ENCODE measurements at places on chromosomes 16 and 17.

GRCh38 chr16:30185683-30186421, 2.5 kb downstream of the CORO1A start:
- peak; percentile 30 for DNase-seq

GRCh38 chr17:5133311-5133710, 17.5 kb downstream of the USP6 start:
- DNase-seq: peak; percentile 16

- DNase-seq: no peak
Measured at GRCh38 chr16:85078226-85078625, 34.0 kb downstream of the CIBAR2 start.

DNA sequence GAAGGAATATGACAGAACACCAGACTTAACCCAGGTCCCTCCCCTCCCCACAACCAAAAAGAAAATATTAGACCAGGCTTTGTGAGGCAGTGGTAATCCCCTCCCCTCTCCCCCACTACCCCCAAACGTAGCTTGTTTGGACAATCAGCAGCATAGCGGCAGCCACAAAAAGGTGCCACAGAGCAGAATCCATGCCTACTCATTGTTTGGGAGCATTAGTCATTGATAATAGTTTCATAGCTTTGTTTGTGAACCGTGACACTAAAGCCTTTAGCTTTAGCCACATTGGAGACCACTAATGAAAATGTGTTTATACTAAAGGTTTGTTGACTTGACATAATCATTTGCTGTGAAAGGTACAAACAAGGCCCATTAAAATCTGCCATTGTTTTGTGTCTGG, 65.1 kb downstream of the NUP93 start:
- no peak for DNase-seq

GRCh38 chr16:19853132-19853741, 31.4 kb downstream of the GPRC5B start:
- DNase-seq: no peak

- DNase-seq: no peak
Measured at GRCh38 chr17:76391200-76391715, 6.8 kb downstream of the SPHK1 start.

- no peak for DNase-seq
Measured at GRCh38 chr17:82041144-82041814, 3.8 kb upstream of the DCXR start.

DNA sequence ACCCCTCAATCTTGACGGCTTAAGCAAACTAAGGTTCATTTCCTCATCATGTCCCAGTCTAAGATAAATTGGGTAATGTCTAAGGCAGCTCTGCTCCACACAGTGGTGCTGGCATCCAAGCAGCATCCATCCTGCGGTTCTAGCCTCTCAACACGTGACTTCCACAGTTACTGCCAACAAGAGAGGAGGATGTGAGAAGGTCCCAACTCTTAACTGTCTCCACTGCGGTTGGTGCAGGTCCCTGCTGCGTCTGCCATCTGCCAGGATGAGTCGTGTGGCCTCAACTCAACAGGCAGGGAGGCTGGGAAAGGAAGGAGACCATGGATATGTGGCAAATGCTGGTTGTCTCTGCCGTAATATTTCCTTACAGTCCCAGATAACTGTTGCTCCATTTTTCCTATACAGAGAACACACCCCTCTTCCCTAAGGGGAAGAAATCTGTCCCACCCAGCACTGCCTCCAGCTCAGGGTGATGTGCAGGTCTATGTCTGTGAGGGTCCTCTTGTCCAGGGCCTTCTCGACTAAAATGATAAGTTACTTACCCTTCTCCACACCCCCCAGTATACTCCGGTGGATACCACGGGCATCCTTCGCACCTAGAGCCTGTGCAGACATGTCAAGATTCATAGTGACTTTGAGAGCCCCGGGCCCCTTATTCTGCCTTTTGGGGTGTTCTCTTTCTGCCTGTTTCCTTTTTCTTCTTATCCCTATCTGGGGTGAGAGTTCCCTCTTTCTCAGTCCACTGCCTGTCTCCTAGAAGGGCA, 64.7 kb downstream of the KCNJ18 start:
- no peak for DNase-seq

- DNase-seq: no peak
Measured at GRCh38 chr17:13743906-13744305, 142.2 kb upstream of the HS3ST3A1 start.

- peak; percentile 49 for DNase-seq
Measured at GRCh38 chr17:3594051-3594800, 15.0 kb downstream of the TRPV1 start.

DNA sequence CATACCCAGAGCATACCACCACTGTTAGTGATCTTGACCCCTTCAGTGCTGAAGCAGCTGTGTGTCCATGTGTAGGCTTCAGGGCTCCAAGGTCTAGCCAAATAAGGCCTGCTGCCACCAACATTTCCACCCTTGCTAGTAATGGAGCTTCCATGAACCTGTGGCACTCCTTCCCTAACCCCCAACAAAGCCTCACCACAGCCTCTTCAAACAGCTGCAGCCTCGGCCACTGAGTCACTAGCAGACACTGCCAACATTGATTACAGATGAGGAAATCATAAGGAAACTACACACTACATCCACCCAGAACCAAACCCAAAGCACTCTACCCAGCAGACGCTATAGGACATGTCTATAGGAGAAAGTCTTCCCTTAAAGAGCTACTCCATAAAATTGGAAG, 610.7 kb downstream of the KCNJ2 start:
- DNase-seq: no peak

DNA sequence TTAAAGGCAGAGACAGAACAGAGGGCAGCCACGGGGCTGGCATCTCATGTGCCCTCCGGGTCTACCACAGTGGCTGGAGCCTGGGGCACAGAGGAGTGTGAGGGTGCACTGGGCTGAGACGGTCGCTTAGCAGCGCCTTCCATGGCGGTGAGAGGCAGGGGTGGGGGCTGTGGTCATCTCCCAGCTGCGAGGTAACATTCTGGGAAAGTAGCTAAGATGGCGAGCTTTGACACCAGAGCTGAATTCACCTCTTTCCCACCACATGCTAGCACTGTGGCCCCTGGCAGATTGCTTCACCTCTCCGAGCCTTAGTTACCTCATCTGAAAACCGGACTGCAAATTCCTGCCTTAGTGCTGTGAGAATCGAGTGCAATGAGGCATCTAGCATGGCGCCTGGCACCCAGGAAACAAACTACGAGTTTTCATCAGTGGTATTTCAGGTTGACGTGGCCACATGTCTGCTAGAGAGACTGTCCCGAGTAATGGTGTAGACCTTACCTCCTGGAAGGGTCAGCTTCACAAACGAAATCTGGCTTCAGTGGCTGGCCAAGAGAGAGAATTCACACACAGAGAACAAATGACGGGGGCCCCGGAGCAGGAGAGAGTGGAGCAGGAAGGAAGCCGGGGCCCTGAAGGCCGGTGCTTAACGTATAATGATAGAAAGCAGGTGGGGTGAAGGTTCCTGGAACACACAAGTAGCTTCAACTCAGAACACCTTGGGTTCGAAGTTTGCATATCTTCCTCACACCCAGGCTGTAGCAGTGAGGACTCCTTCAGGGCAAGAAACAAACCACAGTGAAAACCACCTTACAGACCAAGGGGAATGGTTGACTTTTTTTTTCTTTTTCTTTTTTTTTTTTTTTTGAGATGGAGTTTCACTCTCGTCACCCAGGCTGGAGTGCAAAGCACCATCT, 63.9 kb upstream of the RPH3AL start:
- DNase-seq: no peak

- DNase-seq: peak; percentile 33
Measured at GRCh38 chr17:61406971-61407911, 7.6 kb downstream of the TBX2 start.

DNA sequence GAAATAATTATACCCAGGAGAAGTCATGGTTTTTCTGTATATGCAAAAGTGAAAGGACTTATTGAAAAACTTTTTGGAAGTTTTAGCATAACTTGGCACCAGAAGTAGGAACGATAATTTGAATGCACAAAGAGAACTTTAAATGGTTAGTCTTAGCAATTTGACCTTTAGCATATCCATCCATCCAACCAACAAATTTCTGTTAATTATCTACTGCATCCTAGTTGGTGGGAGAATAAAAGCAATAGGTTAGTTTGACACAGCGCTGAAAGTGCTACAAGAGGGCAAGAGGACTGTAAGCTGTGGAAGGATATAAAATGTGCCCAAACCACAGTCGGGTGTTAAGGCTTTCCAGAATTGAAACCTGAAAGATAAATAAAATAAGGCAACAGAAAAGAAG, 17.6 kb downstream of the SPAG9 start:
- DNase-seq: no peak

DNA sequence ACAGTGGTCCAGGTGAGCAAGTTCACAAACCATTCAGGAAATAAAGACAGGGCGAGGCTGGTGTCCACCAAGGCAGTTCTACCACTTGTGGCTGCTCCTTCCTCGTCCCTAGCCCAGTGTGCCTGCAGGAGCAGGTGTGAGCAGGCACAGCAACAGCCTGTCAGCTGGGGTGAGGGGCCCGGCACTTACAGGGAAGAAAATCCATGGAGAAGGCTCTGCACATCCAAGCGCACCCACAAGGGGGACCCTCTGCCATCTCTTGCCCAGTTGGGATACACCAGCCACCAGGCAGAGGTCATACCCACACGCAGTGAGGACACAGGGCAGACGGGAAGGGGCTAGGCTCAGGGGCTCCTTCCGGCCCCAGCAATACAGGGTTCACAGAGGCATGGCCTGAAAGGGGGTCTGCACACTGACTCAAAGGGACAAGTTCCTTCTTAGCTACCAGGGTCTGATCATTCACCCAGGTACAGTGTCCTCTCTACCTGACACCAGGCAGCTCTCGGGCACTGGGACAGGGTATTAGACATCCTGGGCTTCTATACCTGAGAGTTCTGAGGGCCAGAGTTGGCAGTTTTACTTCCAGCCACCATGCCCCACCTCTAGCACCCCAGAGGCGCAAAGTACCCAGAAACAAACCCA, 27.0 kb downstream of the CDIP1 start:
- peak; percentile 94 for DNase-seq

- DNase-seq: no peak
Measured at GRCh38 chr16:82703871-82704768, 77.4 kb downstream of the CDH13 start.

DNA sequence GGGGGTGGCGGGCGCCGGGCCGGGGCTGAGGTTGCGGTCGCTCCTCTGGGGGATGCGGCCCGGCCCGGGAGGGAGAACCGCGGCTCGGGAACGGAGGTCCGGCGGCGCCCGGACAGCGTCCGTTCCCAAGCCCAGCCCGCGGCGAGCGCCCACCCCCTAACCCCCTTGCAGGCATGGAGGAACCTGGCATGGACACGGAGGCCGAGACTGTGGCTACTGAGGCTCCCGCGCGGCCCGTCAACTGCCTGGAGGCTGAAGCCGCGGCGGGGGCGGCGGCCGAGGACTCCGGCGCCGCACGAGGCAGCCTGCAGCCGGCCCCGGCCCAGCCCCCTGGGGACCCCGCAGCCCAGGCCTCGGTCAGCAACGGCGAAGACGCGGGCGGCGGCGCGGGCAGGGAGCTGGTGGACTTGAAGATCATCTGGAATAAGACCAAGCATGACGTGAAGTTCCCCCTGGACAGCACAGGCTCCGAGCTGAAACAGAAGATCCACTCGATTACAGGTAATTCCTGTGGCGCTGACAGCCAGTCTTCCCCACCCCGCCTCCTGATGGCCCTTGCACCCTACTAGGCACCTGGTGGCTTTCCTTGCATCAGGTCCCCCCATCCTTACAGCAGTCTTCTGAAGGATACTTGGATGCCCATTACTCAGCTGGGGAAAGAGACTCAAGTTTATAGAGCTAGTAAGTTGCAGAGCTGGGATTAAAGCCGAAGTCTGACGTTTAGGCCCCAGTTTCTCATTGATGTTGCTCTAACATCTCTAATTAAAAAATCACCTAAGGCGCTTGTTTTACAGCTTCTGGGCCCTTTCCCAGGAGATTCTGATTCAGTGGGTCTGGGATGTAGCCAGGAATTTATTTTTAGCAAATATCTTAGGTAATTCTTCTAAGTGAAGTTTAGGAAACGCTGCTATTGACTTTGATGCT, 514 bp downstream of the UBFD1 start:
- no peak for DNase-seq

DNA sequence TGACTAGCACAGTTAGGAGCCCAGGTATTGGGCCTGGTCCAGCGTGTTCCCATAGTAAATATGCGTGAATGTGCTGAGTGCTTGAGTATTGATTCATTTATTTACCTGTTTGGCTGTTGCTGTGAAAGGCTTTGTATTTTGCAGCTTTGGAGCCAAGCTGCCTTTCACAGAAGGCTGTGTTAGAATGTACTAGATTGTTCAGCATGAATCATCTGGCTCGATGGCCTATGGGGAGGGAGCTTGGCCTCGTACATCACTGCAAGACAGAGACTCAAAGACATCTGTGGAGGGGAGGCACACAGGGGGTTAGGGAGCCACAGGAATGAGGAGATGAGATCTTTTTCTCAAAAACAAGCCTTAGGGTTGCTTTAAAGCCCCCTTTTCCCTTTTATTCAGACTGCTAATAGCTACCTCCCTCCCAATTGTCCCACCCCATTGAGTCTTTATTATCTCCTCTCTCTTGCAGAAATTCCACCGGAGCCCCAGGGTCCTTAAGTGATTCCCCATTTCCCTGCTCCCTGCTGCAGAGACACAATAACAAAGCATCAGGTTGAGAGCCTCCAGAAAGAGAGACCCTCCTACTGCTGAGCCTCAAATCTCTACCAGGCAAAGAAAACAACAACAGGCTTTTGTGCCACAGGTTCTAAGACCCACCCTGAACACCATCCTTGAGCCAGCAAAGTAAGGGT, 307.2 kb downstream of the ABCC12 start:
- peak; percentile 38 for DNase-seq

GRCh38 chr17:73562896-73563295, 81.3 kb downstream of the SDK2 start:
- DNase-seq: no peak

DNA sequence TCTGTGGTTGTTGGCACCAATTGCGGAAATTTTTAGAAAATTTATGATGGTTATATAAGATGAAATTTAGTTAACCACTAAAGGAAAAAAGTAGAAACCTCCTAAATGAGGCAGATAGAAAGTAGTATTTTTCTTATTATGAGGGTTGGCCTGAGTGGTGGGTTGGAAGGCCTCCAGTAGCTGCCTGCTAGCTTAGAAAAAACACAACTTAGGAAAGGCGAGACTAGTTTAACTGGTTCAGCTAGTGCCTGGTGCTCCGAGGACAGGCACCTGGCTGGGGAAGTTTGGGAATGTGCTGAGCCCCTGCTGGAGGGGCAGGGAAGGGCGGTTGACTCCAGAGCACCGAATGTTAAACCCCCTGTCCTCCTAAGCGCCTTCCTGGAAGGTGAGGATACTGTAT, 19.9 kb downstream of the LDHD start:
- peak; percentile 93 for DNase-seq

DNA sequence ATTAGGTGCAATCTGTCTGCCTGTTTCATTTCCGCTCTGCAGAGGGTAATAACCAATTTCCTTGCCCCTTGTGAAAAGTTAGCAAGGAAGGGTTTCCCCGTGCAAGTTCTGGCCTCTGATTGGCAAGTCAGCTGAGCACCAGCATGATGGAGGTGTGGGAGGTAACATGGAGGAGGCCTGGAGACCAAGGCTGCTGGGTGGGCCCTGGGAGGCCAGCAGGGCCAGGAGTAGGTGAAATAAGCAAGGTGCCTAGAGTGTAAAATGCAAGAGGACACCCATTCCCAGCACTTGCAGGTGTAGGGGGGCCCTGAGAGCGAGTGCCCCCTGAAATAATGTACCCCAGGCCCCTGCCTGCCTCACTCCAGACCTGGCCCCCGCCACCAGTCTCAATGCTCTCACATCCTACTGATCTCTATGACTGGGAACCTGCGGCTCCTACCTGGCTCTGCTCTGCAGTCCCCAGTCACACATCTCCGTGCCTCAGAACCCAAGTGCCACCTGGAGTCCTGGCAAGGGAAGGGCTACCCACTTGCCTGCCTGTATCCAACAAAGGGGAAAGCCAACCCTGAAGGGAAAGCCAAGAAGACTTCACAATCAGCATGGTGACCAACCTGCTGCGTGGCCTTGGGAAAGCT, 116.2 kb downstream of the C16orf78 start:
- DNase-seq: no peak

GRCh38 chr16:29662729-29663015, 375 bp upstream of the SPN start:
- DNase-seq: no peak
